ENCODE measurements at places on chromosomes 12 and 14.

DNA sequence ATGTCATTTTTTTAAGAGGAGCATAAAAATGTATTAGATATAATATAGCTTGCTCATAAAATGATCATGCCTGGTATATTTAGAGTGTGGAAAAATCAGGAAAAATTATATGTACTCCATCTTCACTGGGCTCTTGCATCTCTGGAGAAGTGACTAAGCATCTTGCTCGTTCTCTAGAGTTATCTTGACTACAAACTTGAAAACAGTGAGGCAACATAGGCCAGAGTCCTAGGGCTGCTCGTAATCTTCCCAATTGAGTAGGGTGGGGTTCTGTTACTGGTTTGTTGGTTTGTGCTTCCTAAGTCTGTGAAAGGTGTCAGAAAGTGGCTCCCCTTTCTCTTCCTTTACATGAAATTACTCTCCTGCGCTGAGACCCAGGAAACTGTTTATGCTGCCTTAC is 46.2 kb downstream of the AACS start:
- DNase-seq: no peak

GRCh38 chr12:64500394-64500793 is 48.5 kb downstream of the TBK1 start:
- DNase-seq: no peak

- no peak for DNase-seq
Measured at GRCh38 chr12:81949841-81950308, 190.7 kb upstream of the PPFIA2 start.

- DNase-seq: no peak
Measured at GRCh38 chr12:9867531-9867930, 1.6 kb downstream of the CLEC2B start.

- no peak for DNase-seq
Measured at GRCh38 chr14:78157494-78158437, 12.4 kb upstream of the NRXN3 start.

All from glomerular endothelial cell (primary cell).